ENCODE measurements at places on chromosomes 12 and 14.

- DNase-seq = no peak
Observed at GRCh38 chr12:115680967-115681366, 596.5 kb downstream of the MED13L start.

DNA sequence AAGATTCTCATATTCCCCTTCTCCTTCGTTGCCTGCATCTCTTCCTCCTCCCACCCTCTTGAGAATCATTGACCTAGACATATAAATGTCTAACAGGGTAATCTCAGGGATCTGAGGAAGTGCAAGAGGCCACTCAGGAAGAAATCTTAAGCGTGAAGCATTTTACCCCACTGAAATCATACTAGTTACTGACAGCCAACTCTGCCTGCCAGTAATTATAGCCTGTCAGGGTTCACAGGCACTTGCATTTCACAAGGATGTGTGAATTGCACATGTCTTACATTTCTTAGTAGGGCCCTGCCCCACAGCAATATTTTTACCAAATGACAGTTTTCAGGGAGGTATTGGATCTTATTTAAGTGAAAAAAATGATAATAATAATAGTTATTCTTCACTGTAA, 127.2 kb downstream of the SLC15A5 start:
- no peak for DNase-seq

DNA sequence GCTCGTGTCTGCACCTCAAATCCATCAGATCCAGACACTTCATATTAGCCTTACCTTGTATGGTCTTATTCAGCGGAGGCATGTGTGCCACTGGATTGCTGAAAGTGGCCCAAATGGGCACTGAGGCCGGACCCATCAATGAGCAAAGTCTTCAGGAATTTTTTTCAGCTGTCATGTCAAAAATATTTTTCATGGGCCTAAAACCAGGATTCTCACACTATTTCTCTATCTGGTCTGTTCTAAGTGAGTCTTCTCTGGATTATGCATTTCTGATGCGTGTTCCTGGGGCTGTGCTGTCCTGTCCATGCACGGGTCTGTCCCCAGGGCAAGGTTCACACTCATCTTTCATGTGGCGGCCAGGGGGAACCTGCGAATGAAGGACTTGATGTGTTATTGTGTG, 94.6 kb downstream of the KCNA5 start:
- DNase-seq = no peak

GRCh38 chr12:3732901-3733300, 20.0 kb downstream of the CRACR2A start:
- DNase-seq = no peak

- DNase-seq = no peak
Observed at GRCh38 chr14:92900660-92901059, 22.3 kb upstream of the CHGA start.

Data from skin of body (tissue), 3 donors.